ENCODE measurements at places on chromosomes 2 and 18.

- no peak for DNase-seq
These were observed 236.3 kb upstream of the RASGRP3 start for GRCh38 chr2:33240178-33240577.

DNA sequence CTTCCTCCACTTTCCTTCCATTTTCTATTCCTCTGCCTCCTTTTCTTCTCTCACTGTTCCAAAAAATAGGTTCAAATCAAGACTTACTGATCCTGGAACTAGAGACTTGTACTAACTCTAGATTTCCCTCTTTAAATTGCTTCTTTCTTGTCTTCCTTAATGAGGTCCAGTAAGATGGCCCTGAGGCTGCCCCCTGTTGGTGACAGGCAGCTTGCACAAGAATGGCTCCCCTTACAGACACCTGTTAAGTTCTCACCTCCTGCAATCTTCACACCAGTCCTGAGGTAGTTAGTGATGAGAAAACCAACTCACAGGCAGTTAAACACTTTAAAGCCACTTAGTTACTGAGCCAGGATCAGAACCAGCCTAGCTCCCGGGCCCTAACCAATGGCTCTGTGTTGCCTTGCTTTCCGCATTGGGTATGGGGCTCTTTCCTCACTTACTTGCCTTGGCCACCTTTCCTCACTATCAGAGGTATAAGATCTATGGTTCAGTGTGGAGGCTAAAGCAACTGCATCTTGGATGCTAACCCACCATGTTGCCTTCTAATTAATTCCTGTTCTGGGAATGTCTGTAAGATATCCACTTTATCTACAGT is 130.6 kb downstream of the AKAIN1 start:
- no peak for DNase-seq

DNA sequence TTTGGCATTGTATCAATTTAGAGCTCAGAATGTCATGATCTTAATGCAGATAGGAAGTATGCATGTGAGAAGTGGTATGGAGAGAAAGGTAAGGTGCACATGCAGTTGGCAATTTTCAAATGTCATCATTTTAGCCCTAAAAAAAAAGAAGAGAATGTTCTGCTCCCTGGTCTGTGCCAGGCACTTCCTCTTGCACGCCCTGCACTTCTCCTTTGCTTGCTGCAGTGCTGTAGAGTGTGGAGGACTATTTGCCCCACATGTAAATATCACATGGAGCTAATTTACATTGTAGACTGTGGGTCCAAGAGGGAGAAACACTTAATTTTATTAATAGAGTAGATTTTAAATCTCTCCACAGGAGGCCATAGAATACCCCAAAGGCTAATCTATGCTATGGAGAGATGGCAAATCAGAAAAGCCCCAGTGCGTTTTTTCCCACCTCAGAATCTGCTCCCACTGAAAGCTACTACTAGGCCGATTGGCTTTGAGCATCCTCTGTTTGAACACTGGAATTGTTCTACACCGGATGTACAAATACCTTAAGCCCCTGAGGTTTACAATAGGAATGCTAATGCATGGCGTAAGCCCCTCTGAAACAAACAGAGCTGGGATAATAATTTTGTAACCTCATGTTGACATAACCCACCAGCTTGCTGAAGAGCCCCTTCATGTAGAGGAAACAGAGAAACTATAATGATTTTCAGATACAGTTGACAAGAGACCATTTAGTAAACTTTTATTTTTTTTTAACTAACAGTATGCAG is 137.2 kb upstream of the KLHL14 start:
- no peak for DNase-seq

DNA sequence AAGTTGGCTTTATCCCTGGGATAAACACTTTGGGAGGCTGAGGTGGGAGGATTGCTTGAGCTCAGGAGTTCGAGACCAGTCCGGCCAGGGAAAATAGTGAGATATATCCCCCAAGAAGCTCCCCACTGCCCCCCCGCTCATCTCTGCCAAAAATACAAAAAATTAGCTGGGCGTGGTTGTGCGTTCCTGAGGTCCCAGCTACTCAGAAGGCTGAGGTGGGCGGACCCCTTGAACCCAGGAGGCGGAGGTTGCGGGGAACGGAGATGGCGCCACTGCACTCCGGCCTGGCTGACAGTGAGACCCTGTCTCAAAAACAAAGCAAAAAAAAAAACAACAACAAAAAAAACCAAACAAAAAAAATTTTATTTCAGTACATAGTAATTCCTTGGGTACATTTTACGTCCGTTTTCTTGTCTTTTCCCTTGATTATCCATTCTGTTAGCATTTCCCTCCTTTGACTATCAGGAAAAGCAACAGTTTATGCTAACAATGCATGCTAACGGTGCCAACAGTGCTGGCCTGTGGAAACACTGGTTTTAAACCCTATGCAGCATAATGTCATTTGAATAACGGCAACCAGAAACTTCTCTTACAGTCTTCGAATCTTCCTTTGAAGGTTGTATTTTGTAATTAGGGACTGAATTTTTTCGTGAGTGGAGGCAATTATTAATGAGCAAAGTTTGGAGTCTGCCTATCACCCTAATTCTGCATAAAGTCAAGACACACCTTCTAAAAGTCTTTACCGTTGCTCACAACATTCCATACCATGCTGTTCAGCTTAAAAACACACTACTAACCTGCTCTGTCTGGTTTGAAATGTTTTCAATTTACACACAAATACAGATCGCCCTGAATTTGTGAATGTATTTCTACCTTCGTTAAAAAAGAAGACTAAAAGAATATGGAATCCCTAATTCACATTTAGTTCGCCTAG is 721 bp upstream of the MIB1 start:
- DNase-seq: no peak

GRCh38 chr2:60158262-60158661 is 395.2 kb downstream of the BCL11A start:
- DNase-seq: no peak

GRCh38 chr2:235564066-235564465 is 70.2 kb downstream of the AGAP1 start:
- no peak for DNase-seq

DNA sequence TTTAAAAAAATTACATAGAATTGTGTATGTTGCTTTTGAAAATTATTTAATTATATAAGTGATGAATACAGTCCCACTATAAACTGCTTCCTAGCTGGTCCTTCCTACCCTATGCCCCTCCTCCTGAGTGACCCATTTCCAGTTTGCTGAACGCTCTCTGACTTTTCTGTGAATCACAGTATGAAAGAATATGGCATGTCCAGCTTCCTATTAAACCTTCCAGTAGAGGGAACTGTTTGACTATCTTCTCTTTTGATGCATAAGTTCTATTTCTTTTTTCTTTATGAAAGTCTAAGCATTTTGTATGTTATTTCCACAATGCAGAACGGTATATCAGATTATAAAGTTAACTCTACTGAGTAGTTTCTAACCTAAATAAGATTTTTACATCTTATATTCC is 41.3 kb downstream of the PSMG2 start:
- no peak for DNase-seq

GRCh38 chr2:119301413-119301812 is 65.2 kb downstream of the C2orf76 start:
- no peak for DNase-seq

Data from posterior cingulate gyrus (tissue), 11 donors.